ENCODE measurements at places on chromosomes 6 and 20.

- no peak for DNase-seq
These were observed 172.8 kb downstream of the KLHL32 start for GRCh38 chr6:97097068-97098047.

DNA sequence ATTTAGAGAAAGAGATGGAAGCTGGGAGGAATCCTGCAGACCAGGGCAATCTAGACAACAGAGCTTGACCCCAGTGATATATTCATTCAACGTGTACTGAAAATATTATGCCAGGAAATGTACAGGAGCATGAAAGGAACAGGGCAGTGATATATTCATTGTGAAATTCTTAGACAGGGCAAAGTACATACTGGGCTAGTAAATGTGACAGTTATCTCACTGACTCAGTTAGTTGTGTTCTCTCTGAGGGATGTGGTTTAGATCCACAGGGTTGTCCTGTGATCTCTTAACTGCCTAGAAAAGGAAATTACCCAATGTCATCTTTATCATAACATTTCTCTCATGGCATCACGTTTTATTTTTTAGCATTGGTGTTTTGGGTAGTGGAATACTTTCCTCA, 891.3 kb downstream of the EYS start:
- DNase-seq: no peak

GRCh38 chr6:142359271-142359960, 57.6 kb downstream of the ADGRG6 start:
- DNase-seq: no peak

DNA sequence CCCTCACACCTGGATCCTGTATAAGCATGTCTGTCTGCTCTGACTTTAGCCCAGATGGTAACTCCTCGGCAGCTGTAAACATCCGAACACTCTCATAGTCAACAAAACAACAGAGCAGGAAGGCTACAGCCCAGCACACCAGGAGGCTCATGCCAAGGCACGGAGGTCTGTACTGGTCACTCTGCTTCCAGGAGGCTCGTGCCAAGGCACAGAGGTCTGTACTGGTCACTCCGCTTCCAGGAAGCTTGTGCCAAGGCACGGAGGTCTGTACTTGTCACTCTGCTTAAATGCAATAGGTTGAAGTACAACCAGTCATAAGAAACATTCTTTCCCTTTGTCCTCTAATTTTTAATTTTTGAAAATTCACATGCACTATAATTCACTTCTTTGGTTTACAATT, 190.1 kb upstream of the CDH4 start:
- DNase-seq: no peak

GRCh38 chr6:168418711-168419121, 22.3 kb upstream of the SMOC2 start:
- DNase-seq: peak; percentile 65

DNA sequence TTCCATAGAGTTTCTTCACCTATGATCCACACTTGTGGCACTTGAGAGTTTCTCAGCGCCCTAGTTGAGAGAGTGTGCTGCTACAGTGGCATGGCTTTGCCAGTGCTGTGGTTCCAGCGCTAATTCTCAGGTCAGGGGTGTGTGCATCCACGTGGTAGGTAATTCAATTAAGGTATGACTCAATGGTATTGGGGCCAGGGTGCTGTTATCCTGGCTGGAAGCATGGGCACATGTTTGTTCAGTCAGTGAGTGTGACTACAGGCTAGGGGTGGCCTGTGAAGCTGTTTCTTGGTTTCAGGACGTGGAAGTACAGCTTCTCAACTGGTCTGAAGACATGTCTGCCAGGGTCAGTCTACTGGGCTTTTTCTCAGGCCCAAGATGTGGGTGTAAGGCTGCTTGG, 3.0 kb upstream of the SEMG2 start:
- no peak for DNase-seq

DNA sequence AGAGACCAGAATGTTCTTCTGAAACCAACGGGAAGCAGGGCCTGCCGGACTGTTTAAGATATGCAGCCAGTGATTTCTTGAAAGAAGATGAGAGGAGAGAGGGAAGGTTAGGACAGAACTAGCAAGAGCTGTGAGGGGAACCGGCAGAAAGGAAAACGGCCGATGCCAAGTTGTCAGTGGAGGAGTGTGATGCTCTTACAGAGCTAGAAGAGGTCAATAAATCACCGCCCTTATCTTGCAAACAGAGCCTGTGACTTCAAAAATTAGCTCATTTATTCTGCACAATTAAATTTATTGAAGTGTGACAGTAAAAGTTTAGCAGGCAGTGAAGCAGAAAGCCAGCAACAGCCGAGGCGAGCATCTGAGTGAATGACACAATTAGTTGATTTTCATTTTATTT, 509.5 kb upstream of the ID4 start:
- DNase-seq: no peak

DNA sequence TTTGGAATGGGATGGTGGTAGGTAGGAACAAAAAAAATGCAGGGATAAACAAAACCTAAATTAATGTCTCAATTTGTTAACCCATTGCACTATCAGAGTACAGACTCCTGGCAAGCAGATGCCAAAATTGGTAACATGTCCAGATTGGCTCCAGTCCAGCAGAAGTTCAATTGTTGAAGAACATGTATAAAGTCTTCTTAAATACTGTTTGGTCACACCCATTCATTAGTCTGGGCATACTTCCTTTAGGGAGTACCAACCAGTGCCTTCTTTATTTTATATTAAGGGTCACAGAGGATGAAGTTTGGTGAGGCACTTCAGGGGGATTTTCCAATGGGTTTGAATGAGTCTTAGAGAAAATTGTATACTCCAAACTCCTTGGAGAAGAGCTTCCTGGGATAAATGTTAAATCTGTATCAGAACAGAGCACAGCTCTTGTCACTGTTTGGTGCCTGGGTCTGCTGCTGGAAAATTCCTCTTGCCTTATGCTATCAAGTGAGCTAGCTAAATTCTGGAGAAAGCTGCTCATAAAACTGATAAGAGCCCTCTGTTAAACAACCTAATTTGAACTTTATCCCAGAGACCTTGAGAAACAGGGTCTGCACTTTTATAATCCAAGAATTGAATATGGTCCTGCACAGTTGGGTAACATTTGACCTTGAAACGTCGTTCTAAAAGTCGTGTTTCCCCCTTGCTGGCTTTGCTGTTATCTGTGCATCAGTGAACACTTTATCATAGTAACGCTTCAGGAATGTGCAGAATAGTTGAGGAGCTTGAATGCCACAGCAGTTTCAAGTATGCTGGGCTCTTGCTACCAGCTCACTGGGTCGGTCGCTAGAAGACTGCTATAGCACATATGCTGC, 334.1 kb upstream of the CITED2 start:
- DNase-seq: no peak

DNA sequence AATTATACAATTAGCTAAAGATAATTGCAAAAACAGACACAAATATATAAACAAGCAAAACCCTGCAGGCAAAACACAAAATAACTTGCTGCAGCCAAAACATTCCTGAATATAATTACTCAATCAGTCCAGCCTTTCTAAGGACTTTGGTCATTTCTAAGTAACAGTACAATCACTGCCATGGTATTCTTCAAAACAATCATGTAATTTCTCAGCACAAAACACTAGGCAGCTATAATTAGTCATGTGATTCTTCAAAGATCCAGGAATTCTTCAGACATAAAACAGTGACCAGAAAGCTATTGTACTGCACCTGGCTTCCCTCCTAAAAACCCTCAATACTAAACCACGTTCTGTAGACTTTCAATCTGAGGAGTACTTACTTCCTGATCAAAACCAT, 881.1 kb downstream of the EPHA7 start:
- no peak for DNase-seq

- no peak for DNase-seq
These were observed 1.3 kb downstream of the CGA start for GRCh38 chr6:87093651-87094050.

DNA sequence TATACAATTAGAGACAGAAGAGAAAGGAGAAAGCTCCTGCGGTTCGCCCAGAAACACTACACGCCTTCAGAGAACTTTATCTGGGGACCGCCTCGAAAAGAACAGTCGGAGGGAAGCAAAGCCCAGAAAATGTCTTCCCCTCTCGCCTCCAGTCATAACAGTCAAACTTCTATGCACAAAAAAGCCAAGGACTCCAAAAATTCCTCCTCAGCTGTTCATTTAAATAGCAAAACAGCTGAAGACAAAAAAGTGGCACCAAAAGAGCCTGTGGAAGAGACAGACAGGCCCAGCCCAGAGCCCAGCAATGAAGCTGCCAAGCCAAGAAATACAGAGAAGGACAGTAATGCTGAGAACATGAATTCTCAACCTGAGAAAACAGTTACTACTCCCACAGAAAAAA, 12.9 kb downstream of the OGFRL1 start:
- no peak for DNase-seq

DNA sequence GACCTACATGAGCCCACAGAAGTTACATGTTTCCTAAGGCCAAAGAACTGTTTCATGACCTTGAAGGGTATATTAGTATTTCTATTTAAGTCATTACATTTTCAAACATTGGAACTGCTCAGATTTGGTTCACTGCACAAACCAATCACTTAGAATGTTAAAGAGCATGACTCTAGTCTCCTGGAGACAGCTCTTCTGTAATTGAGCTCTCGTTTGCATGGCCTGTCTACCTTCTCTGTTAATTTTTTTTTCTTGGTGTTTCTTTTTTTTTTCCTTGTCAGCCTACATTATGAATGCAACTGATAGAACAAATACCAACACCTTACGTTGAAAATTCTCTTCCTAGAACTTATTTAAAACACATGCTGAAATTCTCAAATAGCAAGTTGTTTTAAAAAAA, 860.2 kb upstream of the MAP3K7 start:
- no peak for DNase-seq

GRCh38 chr6:103047567-103047966, 1654.1 kb downstream of the GRIK2 start:
- no peak for DNase-seq

GRCh38 chr20:63080811-63081210, 74.0 kb upstream of the BHLHE23 start:
- DNase-seq: no peak

DNA sequence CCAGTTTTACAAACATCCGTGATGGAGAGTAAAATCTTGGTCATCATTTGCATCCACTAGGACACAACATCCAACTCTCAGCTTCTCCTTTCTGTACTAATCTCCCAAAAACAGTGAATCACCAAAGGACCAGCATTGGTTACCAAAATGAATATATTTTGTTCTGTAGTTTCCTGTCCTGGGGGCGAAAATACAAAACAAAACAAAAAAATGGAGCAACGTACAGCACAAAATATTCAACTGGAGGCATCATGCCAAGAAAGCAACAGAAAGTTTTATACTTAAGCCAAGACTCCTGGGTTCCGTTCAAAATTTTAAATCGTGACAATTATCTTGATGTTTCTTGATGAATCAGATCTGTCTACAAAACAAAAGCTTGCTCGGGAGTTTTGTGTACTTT, 126.6 kb upstream of the CCDC28A start:
- no peak for DNase-seq

DNA sequence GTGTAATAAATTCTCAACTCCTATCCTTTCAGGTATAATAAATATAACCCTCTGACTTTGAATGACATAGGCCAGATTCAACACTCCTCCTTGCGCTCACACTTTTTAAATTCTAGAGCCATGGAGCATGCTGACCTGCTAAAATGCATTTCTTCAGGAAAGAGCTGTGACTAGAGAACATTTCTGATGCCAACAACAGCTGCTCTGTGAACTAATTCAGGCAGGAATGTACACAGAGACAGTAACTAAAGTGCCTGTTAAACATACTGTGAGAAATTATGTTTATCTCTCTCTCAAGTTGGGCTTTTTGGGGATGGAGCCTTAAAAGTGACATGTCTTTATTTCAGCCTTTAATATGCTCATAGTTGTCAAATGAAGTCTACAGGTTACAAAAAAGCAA, 8.3 kb downstream of the NHSL1 start:
- DNase-seq: no peak

GRCh38 chr6:156595476-156595875, 181.7 kb upstream of the ARID1B start:
- DNase-seq: no peak

DNA sequence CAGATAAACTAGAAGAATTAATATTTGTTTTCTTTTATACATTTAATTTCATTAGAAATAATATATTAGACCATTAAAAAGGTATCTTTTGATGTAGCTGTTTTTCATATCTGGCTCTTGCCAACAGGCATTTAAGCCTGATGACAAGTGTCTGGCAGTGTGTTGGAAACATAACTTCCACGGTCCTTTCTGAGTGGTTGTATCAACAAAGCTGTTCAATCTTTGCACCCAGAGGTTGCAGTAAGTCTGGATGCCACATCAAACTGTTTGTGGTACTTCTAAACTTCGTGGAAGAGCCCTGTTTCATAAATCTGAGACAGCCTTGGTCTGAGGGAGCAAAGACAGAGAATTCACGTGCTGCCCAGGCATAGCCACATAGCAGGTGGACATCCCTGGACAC, 197.4 kb downstream of the TRDN start:
- DNase-seq: no peak

- no peak for DNase-seq
These were observed 6.1 kb upstream of the ARID1B start for GRCh38 chr6:156771047-156771446.

DNA sequence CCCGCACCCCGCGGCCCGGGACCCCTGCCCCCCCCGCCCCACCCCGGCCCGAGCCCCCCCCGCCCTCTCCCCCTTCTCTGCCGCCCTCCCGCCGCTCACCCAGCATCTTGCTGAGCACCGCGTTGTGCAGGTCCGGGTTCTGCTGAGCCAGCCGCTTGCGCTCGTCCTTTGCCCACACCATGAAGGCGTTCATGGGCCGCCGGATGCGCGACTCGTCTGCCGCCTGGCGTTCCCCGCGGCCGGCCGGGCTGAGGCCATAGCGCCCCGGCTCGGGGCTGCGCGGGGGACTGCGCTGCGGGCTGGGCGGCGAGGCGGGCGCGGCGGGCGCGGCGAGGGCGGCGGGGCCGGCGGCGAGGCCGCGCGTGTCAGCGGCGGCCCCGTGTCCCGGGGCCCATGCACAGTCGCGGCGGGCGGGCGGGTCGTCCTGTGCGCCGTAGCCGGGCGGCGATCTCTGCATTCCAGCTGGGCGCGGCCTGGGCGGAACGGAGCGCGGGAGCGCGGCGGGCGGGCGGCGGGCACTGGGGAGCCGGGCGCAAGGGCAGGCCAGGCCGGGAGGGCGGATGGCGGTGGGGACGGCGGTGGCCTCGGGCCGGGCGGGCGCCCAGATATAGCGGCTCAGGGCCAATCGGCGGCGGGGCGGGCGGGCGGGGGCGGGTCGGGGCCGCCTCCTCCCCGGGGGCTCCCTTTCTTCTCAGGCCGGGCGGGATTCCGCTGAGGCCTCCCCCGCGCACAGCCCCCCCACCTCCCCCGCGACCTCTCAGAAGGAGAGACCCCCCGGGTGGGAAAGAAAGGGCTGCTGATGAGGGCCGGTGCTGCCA, at the start of gene SOX18:
Gene SOX18 (minus strand): TSS at position 580 of the 818 bp plus-strand sequence. CDS start 123 bp downstream, at position 457.
- DNase-seq: no peak
